ENCODE measurements at places on chromosomes 12 and 14.

- no peak for DNase-seq
Measured at GRCh38 chr14:100691395-100692056, 35.2 kb upstream of the DLK1 start.

- peak; percentile 11 for DNase-seq
Measured at GRCh38 chr12:119444462-119445044, 110.0 kb downstream of the CCDC60 start.

- DNase-seq, result no peak
Measured at GRCh38 chr12:76313299-76313698, 34.9 kb downstream of the BBS10 start.

DNA sequence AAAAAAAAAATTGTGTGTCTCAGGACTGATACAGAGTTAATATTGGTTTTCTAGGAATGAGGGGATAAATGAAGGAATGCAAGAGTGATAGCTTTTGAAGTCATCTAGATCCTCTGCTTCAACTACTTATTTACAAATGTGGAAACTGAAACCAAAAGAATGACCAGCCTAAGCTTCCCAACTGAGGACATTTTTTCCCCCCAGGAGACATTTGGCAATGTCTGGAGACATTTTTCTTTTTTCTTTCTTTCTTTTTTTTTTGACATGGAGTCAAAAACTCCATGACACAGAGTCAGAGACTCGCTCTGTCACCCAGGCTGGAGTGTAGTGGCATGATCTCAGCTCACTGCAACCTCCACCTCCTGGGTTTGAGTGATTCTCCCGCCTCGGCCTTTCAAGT is 15.3 kb downstream of the DLK1 start:
- DNase-seq, result no peak

DNA sequence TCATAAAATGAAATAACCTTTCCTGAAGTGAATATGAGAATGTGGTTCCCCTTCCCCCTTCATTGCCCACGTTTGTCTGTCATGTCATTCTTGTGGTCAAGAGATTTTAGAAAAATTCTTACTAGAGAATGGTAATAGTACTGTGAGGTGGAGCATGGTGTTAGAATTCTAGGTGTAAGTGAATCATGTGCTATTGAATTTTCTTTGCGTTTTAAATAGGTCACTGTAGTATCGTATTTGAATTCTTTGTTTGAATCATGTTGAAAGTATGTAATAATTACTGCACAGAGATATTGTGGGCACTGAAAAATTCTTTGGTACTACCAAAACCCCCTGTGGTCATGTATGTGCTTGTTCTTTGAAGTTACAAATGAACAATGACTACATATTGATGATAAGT is 49.9 kb downstream of the FUT8 start:
- no peak for DNase-seq

DNA sequence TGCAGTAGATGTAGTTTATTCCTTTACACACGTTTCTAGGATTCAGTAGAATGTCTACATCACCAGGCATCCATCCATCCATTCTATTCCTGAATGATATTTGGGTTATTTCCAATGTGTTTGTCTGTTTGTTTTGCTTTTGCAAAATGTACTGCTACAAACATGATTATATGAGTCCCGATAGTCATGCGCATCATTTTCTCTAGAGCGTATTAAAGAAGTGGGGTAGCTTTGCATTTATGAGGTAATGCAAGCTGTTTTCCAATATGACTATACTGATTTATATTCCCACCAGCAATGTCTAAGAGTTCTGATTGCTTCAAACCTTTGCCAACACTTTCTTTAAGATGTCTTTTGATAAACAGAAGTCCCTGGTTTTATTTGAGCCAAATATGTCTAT is 253.2 kb downstream of the NOVA1 start:
- no peak for DNase-seq

DNA sequence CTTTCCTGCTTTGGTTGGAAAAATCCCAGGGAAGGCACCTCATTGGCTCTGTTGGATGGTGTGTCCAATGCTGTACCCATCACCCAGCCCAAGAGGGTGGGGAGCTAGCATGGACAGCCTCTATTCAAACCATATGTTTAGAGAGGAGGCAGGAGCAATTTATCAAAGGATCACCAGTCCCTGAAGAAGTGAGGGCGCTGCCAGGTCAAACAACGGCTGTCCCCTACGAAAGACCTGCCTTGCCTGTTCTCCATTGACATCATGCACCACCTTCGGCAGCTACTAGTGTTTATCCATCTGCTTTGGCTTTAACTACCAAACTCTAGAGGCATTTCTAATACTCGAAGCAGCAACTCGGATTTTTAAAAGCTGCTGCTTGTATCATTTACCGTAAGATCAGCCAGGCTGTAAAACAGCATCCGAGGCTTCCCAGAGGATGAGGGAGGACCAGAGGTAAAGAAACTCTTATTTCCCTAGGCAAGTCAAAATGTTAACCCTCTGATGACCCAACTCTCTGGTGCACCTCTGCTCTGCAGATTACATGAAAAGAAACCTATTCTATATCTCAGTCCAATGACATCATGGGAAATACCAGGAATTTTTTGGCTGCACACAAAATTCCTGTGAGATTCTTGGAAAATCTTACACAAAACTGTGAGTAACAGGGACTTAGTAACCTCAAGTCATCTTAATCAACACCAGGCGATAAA is 720.9 kb upstream of the TBX3 start:
- DNase-seq, result no peak

GRCh38 chr12:6987956-6988553 is 17.3 kb downstream of the EMG1 start:
- no peak for DNase-seq

DNA sequence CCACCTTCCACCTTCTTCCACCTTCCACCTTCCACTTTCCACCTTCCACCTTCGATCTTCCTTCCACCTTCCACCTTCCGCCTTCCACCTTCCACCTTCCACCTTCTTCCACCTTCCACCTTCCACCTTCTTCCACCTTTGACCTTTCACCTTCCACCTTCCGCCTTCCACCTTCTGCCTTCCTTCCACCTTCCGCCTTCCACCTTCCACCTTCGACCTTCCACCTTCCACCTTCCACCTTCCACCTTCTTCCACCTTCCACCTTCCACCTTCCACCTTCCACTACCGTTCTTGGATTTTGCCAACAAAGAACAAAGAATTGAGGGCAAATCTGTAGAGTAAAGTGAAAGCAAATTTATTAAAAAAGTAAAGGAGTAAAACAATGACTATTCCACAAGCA is 53.2 kb downstream of the B4GALNT3 start:
- no peak for DNase-seq

DNA sequence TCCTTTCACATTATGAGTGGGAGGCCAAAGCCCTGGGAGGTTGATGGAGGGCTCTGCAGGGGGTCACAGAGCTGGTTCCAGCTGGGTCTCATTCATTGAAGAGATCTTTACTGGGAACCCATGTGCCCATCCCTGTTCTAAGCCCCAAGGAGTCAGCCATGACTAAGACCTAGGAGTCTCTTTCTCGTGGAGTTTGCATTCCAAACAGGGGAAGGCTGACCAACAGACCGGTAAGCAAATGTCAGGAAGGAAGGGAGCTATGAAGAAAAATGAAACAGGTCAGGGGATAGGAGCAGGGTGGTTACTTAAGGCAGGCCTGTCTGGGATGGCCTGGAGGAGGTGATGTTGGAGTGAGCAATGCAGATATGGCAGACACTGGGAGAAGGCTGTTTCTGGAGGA is 31.5 kb downstream of the SYNDIG1L start:
- no peak for DNase-seq

DNA sequence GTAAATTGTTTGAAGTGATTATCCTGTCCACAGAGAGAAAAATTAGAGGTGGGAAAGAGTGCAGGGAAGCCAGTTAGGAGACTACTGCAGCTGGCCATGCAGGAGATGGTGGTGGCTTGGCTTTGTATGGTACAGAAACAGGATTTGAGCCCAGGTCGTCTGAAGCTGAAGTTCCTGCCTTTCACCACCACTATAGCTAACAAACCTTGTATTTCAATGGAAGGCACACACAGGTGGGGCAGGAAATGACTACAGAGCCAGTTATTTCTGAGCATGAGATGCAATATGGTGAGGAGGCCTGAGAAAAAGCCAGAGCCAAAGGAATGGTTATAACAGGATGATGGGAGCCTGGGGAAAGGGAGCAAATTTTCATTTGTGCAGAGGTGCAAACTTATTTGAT is 103.9 kb downstream of the BTG1 start:
- DNase-seq, result no peak

- no peak for DNase-seq
Measured at GRCh38 chr14:36925094-36925493, 247.3 kb downstream of the SLC25A21 start.

DNA sequence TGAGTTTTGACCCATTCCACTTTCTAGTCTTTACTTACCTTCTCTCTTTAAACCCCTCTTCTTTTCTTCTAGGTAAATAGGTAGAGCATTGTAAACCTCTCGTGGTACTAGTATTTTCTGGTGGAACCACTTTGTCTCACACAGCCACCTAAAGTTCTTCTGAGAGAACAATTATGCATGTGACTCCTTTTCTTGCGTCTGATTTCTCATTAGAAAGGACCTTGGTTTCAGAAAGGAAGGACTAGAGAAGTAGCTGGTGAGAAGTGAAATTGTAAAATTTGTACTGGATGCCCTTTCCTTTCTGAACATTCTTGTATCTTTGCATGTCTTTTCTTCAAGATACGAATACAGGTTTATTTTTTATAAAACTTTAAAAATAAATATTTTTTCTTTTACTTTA is 99.0 kb downstream of the NUBPL start:
- no peak for DNase-seq

GRCh38 chr14:92677087-92677668 is 71.2 kb downstream of the LGMN start:
- no peak for DNase-seq

- no peak for DNase-seq
Measured at GRCh38 chr12:104833756-104834155, 124.3 kb downstream of the SLC41A2 start.

- DNase-seq, result no peak
Measured at GRCh38 chr12:13220838-13221237, 24.3 kb downstream of the EMP1 start.

DNA sequence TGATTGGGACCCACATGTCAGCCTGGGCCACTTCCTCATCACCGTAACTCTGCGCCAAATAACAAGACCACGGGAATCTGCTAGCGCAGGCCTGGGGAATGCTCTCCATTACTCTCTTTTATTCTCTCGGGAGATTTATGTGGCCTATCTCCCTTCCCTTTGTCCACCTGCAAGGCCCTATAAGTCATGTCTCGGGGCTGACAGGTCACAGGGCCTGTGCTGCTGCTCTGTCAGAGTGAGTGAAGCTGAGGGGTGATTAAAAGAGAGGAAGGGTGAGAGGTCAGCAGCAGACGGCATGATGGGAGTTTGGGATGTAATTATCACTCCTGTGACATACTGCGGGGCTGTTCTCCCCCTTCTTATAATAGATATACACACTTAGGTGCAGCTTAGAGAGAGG is 26.2 kb upstream of the GPATCH2L start:
- DNase-seq, result no peak

DNA sequence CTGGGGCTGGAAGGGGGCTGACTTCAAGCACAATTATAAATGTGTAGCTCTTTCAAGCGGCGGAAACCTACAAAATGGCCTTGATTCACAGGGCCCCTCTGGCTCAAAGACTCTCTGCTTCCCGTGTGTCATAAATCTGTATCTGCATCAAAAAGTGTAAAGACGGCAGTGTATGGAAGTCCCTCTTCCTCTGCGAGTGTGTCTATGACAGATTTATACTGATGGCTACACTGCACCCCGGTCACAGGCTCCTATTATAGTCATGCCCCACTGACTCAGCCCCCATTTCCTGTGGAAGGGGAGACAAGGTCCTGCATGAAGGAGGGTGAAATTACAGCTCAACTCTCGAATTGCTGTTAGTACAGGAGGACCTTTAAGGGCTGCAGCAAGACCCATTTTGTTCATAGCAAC is 68.6 kb downstream of the HMGA2 start:
- DNase-seq, result no peak

GRCh38 chr12:64810831-64811230 is 13.6 kb upstream of the TBC1D30 start:
- no peak for DNase-seq

DNA sequence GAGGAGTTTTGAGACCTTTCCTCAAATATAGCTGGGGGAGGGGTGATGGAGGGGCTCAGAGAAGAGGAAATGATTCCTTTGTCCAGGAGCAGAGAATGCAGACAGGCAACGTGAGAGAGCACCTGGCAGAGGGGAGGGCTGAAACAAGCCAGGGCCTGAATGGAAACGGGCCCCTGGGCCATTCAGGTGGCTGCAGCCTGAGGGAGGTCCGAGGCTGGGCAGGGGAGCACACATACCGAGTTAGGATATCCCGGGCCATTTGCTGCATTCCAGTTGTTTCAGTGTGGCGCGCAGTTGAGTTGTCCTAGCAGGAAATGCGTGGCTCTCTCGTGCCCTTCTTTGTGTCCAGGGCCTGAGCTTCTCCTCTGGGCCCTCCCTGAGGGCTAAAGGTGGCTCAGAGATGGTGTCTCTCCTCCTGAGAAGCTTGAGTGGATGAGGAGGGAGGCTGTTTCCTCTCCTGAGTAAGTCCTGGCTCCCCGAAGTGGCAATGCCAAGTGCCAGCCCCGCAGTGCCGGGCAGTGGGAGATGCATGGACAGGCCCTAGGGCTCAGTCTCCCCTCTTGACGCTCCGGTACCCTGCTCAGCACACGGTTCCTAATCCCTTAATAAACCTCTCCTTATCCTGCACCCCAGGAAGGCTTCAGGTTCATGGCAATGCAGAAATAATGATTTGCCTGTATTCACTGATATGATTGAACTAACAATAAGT is 85.5 kb upstream of the VRK1 start:
- no peak for DNase-seq

DNA sequence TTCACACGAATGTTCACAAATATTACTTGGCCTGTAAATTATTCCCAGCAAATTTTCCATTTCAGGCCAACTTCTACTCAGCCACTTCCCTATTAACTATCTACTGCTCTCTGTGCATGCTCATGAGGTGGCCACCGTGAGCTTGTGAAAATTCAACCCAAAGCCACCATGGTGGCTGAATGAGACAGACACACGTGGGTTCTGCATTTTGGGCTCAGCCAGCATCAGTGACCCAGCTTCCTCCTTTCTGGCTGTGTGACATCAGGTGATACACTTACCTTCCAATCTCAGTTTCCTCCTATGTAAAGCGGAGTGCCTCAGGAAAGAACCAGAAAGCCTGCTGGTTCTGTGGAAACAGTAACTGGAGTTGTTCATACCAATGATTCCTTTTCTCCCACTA is 175.8 kb downstream of the FOXN3 start:
- no peak for DNase-seq

DNA sequence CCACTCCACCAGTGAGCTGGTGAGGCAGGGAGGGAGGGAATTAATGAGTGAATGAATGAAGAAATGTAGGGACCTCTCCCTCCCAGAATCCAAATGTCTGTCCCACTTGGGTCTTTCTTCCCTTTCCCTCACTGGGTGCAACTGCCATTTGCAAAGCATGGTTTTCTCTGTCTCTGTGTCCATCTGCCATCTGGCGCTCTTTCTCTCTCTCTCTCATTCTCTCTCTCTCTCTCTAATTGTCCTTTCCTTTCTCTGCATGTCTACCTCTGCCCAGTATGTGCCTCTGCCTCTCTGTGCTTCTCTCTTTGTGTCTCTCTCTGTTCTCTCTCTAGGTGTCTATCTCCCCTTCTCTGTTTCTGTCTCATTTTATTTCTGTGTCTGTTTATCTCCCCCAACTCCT is 102.7 kb downstream of the CMKLR1 start:
- DNase-seq, result no peak

Measured in NK-92 treated with Interleukin-12 subunit alpha and Interleukin-12 subunit beta, amount 100 ng/mL, for 24 hours (cell line).